Activated T-cell treated with anti-CD3 and anti-CD28 coated beads for 48 hours (primary cell): ENCODE measurements at places on chromosomes 6 and 20.
A peak's percentile ranks its signal among the peaks of the same experiment; 100 is the strongest.

DNA sequence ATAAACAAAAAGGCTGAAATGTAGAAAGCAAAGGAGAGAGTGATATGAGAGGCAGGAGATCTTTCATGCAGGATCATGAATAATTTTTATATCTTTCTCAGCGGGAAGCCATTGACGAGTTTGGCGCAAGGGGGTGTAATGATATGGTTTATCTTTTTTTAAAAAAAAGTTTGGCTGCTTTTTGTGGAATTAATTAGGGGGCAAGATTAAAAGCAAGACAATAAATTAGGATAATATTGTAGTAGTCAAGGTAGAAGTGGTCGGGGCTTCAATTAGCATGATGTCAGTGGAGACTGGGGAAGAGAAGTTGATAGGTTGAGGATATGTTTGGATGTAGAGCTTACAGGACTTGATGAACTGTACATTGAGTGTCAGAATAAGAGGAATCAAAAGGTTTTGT, 4.0 kb downstream of the SENP6 start:
- DNase-seq, result no peak

GRCh38 chr6:117515326-117515725, 32.9 kb downstream of the DCBLD1 start:
- no peak for DNase-seq

DNA sequence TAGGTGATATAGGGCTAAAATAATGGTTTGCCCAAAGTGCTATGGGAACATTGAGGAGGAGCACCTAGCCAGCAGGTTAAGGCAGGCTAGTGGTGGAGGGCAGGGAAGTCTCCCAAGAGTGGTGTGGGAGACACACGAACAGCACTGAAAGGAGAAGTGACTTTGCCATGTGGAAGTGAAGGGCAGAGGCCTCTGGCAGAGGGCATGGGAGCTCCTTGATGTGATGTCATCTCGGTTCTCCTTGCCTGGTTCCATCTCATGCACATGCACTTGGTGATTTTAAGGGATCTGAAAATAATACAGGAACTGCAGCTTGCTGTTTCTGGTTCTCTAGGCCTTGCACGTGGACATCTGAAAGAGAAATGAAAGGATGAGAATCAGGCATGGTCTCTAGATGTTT, 4.7 kb upstream of the MAP3K4 start:
- no peak for DNase-seq

DNA sequence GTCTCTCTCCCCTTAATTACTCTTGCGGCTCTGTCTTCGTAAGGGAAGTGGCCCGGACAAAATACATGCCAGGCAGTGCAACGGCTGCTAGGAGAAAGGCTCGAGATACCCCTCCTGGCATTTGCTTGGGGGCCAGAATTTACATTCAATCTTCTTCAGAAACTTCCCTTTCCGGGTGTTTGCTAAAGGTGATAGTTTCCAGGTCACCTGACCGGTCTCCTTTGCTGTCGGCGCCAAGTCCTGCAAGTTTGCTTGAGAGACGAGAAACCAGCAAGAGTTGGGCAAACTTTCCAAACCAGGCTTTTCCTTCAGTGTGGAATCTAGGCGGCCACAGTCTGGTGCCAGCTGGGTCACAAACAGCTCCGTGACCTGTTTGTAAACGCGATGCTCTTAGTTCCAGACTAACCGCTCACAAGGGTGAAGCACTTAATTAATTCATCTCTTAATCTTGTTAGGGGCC, 563 bp upstream of the SRSF3 start:
- peak; percentile 40 for DNase-seq

GRCh38 chr20:23640018-23640601, 2.4 kb upstream of the CST3 start:
- DNase-seq, result no peak

DNA sequence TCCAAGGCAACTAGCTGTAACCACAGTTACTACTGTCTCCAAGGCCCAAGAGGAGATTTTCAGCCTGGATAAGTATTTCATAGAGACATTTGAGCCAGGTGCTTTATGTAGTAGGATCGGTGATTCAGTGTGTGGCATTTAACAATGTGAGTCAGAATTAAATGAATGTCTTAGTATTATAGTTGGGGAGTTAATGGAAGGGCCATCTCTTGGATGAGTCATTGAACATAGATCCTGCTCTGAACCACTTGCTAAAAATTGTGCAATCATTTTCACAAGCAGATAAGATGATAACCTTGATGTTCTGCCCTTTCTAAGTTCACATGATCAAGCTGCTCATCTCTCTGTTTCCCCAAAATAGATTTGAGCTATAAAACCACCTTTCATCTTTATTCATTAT, 668.9 kb upstream of the CITED2 start:
- DNase-seq, result no peak

DNA sequence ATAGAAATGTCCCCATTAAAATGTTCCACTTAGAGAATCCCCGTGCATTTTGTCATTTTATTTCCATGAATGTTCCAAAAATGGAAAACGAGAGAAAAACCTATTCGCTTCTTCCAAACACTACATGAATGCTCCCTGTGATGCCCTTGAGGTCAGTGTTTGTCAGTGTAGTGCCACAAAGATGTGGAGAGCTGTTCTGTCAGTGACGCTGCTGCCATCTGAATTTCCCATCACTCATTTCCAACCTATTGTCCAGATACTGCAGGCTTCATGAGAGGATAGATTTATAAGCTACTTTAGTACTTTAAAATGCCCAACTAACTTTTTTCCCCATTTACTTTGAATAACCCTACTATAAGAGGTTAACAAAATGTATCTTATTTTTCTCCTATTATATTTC, 335.8 kb downstream of the CDKAL1 start:
- no peak for DNase-seq

DNA sequence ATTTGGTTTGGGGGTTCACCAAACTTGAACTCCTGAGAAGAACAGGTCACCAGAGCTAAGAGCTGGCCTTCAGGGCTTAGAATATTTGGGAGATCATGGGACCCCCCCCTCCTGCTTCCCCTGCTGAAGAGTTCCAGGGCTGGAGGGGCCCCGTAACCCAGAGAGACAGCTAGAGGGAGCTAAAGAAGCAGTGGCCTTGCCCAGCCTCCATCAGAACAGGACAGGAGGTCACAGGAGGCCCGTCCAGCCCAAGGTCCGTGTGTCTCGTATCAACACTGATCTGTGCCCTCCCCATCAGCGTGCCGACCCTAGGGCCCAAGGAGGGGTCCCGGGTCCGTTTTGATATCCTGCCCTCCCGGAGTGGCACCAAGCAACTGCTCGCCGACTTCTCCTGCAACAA, 40.6 kb upstream of the TGM6 start:
- DNase-seq, result no peak

- DNase-seq, result no peak
Observed at GRCh38 chr6:23137611-23138010, 568.2 kb downstream of the HDGFL1 start.

- no peak for DNase-seq
Observed at GRCh38 chr6:39084506-39084905, 30.5 kb downstream of the SAYSD1 start.
